ENCODE measurements at places on chromosomes 7 and 10.

- no peak for DNase-seq
Observed at GRCh38 chr10:20922033-20922432, 24.9 kb upstream of the NEBL start.

DNA sequence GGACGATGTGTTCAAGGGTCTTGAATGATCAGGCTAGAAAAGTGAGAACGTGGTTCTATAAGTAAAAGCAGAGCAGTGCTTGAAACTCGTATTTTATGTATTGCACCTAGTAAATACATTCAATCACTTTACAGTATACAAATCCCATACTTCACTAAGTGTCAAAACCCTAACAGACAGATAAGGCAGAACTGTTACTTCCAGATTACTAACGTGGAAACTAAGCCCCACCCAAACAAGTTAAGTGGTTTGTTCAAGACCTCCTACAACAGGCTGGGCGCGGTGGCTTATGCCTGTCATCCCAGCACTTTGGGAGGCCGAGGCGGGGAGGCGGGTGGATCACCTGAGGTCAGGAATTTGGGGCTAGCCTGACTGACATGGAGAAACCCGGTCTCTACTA is 9.2 kb upstream of the MYO1G start:
- DNase-seq = no peak

GRCh38 chr10:97798958-97799610 is 27.3 kb upstream of the SFRP5 start:
- no peak for DNase-seq

DNA sequence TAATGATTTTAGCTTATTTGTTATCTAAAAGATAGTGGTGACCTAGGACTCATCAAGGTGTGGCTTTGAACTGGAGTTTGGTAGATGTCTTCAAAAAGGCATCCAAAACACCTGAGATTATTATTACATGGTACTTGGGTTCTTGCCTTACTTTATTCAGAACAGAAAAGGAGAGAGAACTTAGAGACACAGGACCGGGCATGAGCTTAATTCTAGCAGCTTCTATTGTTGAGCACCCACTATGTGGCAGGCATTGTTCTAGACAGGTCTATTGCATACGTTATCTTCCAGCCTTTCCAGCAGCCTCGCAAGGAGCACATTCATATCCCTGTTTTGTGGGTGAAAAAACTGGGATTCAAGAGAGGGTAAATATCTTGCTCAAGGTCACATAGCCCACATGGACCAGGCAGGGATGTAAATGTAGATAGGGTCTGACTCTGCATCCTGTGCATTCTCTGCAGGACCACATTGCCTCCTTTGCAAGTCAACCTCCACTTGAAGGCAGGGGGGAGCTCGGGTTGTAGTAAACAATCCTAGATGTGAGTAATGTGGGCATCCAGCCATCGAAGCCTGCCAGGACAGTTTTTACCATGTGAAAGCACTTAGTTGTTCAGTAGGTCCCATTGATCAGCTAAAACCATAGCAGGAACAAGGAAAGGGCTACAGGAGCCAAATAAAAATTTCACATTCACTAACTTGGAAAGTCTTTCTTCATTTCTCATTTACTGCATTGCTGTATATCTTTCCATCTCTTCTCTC is 551.4 kb downstream of the LRMDA start:
- no peak for DNase-seq

- DNase-seq = no peak
Observed at GRCh38 chr10:92766451-92766850, 76.7 kb downstream of the HHEX start.

DNA sequence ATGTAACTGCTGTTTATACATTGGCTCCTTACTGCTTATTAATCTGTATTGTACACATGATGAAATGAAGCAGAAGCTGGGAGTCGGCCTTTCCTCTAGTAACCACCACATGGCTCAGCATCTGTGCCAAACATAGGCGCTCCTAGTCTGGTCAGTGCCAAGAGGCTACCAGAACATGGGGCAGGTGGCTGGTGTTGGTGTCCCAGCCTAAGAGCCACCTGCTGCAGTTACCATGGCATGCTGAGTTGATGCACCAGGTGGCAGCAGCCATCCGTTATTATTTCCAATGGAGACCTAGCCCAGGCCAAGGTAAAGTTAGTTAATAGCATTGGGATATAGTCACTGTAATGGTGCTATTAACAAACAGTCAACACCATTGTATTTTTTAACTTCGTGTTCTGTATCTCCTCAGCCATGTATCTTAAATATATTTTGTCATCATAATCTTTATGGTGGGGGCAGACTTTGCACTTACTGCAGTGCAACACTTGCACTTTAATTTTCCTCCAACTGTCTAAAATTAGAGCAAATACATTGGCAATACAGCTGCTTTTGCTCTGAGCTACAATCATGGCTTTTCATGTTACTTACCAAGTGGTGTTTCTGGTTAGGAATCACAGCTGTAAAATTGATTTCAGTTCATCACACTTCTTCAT is 33.1 kb downstream of the HBP1 start:
- no peak for DNase-seq

- DNase-seq = no peak
Observed at GRCh38 chr7:115838829-115839228, 191.7 kb downstream of the TFEC start.

DNA sequence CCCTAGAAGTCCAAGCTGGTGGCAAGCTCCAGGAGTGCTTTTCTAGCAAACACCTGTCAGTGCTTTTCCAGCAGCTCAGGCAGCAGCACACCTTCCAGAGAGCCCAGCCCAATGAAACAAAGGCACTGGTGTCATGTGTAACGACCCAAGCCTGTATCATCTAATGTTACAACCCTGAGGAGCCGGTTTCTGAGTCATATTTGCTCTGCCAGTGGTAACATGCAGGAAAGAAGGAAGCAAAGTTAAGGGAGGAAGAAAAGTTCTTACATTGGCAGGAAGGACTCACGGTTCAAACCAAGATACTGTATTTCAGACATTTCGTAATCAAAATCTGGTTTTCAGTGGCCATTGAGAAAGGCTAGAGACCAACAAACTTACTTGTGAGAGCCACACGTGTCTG is at the start of gene ANKRD22:
Gene ANKRD22, minus strand, starts transcription at position 139 of the 400 bp plus-strand sequence. CDS start 237 bp downstream, outside the sequence.
- no peak for DNase-seq

- DNase-seq = no peak
Observed at GRCh38 chr10:18282094-18282493, 141.9 kb downstream of the CACNB2 start.

DNA sequence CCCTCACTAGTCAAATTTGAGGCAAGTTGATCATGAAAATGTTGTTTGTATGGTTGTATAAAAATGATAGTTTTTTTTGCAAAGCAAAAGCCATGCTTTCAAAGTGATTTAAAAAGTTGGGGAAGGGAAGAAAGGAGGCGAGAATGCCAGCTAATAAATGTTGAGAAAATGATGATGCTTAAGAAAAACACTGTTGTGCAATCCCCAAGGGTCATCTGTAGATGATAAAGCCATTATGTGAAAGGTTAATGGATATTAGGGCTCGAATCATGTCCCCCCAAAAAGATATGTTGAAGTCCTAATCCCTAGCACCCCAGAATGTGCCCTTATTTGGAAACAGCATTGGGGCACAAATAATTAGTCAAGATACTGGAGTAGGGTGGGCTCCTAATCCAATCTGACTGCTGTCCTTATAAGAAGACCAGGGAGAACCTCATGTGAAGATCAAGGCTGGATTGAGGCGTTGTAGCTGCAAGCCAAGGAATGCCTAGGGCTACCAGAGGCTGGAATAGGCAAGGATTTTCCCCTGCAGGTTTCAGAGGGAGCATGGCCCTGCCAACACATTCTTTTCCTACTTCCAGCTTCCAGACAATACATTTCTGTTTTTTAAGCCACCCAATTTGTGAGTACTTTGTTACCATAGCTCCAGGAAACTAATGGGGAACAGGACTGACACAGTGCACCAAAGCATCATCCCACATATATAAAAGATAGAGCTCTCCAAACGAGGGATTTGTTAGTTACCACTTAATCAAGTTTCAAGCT is 35.4 kb upstream of the MKLN1 start:
- no peak for DNase-seq

DNA sequence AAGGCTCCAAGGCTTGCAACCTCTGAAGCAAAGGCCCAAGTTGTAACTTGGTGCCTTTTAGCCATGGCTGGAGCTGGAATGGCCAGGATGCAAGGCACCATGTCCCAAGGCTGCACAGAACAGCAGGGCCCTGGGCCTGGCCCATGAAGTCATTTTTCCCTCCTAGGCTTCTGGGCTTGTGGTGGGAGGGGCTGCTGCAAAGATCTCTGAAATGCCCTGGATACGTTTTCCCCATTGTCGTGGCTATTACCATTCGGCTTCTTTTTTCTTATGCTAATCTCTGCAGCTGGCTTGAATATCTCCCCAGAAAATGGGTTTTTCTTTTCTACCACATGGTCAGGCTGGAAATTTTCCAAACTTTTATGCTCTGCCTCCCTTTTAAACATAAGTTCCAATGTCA is 234.2 kb downstream of the CDK14 start:
- DNase-seq = no peak

DNA sequence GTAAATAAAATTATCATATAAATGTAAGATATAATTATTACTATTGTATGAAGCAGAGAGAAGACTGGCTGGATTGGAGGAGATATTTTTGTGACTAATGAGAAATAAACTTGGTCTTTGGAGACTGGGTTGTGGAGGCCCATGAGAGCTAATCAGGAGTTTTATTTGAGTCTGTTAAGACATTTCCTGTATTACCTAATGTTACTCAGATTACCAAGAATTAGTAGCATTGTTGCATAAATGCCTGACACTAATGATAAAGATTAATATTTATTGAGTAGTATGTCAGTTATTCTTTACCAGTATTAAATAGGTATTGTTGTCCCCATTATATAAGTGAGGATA is 7.1 kb downstream of the CCDC126 start:
- DNase-seq = no peak

DNA sequence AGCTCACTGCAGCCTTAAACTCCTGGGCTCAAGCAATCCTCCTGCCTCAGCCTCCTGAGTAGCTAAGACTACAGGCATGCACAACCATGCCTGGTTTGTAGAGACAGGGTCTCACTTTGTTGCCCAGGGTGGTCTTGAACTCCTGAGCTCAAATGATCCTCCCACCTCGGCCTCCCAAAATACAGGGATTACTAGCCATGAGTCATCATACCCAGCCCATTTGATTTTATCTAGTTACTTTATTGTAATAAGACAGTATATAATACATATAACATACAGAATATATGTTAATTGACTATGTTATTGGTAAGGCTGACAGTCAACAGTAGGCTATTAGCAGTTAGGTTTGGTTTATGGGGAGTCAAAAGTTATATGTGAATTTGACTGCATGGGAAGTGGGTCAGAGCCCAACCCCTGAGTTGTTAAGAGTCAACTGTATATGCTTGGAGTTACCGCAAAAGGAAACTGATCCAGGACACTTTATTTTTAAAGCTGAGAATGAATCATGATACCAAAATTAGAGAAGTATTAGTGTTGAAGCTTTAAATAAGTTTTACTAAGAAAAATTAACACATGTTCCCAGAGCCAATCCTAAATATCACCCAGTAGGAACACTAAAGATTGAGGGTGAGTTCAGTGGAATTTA is 20.7 kb upstream of the KMT2E start:
- no peak for DNase-seq

DNA sequence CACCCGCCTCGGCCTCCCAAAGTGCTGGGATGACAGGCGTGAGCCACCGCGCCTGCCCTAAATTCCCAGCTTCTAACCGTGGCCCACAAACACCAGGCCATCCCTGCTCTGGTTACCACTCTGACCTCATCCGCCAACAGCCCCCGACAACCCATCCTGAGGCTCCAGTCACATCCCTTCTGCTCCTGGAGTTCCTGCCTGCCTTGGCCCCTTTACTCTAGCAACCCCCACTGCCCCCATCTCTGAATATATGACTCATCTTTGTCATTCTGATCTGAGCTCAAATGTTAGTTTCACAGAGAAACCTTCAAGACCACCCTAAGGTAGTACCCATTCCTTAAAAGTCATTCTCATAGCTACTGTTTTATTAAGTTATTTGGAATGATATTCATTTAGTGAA is 26.6 kb downstream of the RHEB start:
- DNase-seq = no peak

- no peak for DNase-seq
Observed at GRCh38 chr10:52082307-52082706, 231.8 kb upstream of the DKK1 start.

- no peak for DNase-seq
Observed at GRCh38 chr10:33334153-33334804, at the start of gene NRP1. TSS of gene NRP1 (minus strand) at chr10:33334667. CDS start at chr10:33334382, 285 bp downstream.

DNA sequence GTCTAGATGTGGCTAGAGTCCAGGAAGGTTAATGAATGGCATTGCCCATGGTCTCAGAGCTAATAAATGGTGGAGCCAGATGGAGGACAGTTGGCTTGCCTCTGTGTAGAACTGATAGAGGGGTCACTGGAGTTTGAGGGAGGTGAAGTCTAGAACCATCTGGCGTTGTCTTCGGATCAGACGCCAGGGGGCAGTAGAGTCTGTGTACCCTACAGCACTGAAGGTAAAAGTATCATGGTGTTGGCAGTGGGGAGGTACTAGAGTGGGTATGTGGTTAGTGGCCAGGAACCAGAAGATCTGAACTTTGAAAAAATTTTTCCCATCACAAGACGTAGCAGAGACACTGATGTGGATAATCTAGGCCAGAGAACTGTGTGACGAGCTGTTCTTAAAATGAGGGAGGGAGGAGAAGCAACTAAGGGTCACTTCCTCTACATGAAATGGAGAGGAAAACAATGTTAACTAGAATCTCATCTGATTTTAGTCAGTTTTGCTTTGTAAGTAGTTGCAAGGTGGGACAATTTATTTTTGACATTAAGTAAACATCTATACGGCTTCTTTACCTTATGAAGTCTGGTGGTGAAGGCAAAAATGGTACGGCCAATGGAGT is 227.9 kb upstream of the PRSS58 start:
- DNase-seq = no peak

DNA sequence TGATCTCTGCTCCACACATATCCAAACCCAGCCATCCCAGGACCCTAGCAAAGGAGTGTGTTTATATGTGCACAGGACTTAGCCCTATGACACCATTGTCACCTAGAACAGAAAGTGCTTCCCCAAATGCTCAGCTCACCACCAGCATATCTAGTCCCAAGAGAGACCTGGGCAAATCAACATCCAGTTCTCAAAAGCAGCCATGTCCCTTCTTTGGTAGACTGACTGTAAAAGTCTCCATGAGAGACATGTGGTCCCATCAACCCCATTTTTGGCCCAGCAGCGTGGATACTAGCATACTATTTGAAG is 20.9 kb upstream of the ARHGAP22 start:
- no peak for DNase-seq

DNA sequence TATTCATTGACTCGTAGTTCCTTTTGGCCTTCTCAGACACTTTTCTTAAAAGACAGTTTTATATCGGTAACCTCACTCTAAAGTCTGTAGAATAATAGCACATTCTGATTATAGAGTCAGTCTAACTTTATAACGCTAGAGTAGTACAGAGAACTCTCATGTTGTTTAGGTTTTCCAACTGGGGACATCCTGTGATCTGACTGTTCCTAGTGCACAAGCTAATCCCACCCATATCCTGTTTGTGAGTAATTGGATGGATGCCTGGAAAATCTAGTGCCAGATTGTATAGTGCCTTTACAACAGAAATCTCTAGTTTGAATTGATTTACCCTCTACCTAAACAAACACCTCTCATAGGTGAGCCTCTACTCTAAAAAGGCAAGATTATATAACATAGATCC is 107.4 kb downstream of the ZEB1 start:
- no peak for DNase-seq

All from stimulated activated effector memory CD8-positive, alpha-beta T cell treated with anti-CD3 and anti-CD28 coated beads, Interleukin-12 subunit alpha, Interleukin-12 subunit beta, amount 100 ng/mL, for 72 hours (primary cell).